ENCODE measurements at places on chromosomes 7 and 10. TPM values are rescaled to one million over a fixed set of nuclear protein-coding genes. Genes with fewer than 3 reads are reported as not detected.

Gene GPR26
- total RNA-seq: not detected

Gene NODAL
- total RNA-seq: not detected

Gene LRRC4
- total RNA-seq: 7.3 TPM

Gene LRGUK
- total RNA-seq: 0.95 TPM

Gene ACSL5
- 14.7 TPM for total RNA-seq

Gene FOXK1
- 32.3 TPM for total RNA-seq

Gene RSPH10B2
- not detected for total RNA-seq

Gene ANXA11
- 269 TPM for total RNA-seq

Gene CHAT
- total RNA-seq: not detected

All from posterior vena cava (tissue), 2 donors.